ENCODE measurements at places on chromosomes 2 and 18.

GRCh38 chr2:18325118-18325517 lies 235.3 kb downstream of the RDH14 start:
- no peak overlapping the region for H3K27ac ChIP-seq
- no peaks in the 10 kb centered on the region for H3K36me3 ChIP-seq
- no peak overlapping the region for H3K4me3 ChIP-seq
- no peaks in the 10 kb centered on the region for H3K4me1 ChIP-seq
- no peaks in the 10 kb centered on the region for H3K27me3 ChIP-seq

- H3K27me3 ChIP-seq: no peaks in the 10 kb centered on the region
- no peak overlapping the region for H3K27ac ChIP-seq
- H3K4me1 ChIP-seq: no peaks in the 10 kb centered on the region
- no peak overlapping the region for H3K4me3 ChIP-seq
These were observed 27.4 kb downstream of the ADAM17 start for GRCh38 chr2:9527995-9528787.

- peaks cover 2% of the 10 kb centered on the region for H3K4me1 ChIP-seq
- no peaks in the 10 kb centered on the region for H3K36me3 ChIP-seq
- ATAC-seq: peak; percentile 63
- peak overlapping the region; percentile 71 for H3K27ac ChIP-seq
- H3K4me3 ChIP-seq: no peak overlapping the region
These were observed 142.6 kb upstream of the CYP1B1 start for GRCh38 chr2:38218591-38218991.

DNA sequence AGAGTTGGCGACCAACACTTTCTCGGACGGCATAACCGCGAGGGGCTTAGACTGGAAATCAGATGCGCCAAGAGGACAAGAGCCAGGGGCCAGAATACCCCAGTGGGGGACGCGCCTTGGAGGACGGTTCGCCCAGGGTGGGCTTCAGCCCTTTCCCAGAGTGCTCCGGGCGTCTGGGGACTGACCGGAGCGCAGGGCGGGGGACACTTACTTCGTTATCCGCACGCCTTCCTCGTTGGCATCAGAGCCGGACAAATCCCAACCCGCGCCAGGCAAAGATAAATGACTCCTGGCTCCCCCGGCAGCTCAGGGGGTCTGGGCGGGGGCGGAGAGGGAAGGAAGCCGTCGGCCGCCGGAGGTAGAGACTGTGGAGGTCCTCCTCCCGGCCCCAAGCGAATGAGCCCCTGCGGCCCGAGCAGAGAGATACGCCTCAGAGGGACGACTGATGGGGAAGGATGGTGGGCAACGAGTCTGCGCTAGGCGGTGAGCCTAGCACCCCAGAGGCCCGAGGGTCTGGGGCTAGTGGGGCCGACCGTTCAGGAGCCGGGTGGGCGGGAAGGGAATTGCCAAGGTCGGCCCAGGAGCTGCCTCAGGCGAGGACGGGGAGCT lies 4.7 kb upstream of the SATB2 start:
- H3K36me3 ChIP-seq: no peaks in the 10 kb centered on the region
- H3K4me3 ChIP-seq: no peak overlapping the region
- H3K4me1 ChIP-seq: no peaks in the 10 kb centered on the region
- ATAC-seq: no peak
- no peak overlapping the region for H3K27ac ChIP-seq
